Small intestine (tissue), 16 donors: ENCODE measurements at places on chromosomes 3 and 15. TPM values are rescaled to one million over a fixed set of nuclear protein-coding genes. Genes with fewer than 3 reads are reported as not detected.

The C3orf62 gene
- polyA plus RNA-seq, result 11.1 TPM

The RETNLB gene
- polyA plus RNA-seq, result 57.5 TPM

The CLDN16 gene
- not detected for polyA plus RNA-seq

The ICE2 gene
- polyA plus RNA-seq, result 41.0 TPM

The LRRIQ4 gene
- polyA plus RNA-seq, result 0.13 TPM

The EPHA6 gene
- polyA plus RNA-seq, result 0.78 TPM

The TRH gene
- polyA plus RNA-seq, result 0.10 TPM

The ARL13B gene
- 5.9 TPM for polyA plus RNA-seq

The P2RY13 gene
- 4.8 TPM for polyA plus RNA-seq
